ENCODE measurements at places on chromosomes 4 and X. TPM values are rescaled to one million over a fixed set of nuclear protein-coding genes. Genes with fewer than 3 reads are reported as not detected.
A peak's percentile ranks its signal among the peaks of the same experiment; 100 is the strongest.

DNA sequence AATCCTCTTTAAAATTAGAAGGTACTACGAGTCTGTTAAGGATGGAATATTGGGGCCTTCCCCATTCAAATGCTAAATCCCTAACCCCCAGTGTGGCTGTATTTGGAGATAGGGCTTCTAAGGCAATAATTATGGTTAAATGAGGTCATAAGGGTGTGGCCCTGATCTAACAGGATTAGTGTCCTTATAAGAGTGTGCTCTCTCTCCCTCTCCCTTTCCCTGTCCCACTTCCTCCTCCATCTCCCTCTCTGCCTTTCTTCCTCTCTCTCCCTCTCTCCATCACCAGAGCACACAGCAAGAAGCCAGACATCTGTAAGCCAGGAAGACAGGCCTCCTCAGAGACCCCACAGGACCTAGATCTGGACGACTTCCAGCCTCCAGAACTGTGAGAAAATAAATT lies 116.9 kb downstream of the COL25A1 start:
- DNase-seq = no peak

DNA sequence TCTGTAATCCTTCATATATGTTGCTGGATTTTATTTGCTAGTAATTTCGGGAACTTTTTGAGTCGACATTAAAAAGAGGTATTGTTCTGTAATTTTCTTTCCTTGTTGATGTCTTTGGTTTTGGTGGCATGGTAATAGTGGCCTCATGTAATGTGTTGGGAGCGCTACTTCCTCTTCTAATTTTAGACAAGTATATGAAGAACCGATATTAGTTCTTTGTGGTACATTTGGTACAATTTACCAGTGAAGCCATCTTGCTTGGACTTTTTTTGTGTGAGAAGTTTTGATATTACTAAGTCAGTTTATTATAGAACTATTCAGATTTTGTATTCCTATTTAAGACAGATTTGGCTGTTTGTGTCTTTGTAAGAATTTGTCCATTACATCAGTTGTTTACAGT lies 669.2 kb upstream of the AADAT start:
- no peak for DNase-seq

DNA sequence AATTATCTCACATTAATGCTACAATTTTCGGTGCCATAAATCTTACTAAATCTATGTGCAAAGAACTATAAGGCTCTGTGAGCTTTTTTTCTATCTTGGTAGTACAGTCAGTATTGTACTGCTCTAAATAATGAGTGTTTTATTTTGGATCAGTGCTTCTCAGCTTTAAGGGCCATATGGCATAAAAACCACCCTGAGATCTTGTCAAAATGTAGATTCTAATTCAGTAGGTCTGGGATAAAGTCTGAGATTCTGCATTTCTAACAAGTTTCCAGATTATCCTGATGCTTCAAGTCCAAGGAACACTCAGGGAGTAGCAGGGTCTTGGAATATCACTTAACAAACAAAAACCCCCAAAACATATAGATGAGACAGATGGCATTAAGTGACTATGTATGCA lies 486.5 kb downstream of the GRXCR1 start:
- DNase-seq = no peak

DNA sequence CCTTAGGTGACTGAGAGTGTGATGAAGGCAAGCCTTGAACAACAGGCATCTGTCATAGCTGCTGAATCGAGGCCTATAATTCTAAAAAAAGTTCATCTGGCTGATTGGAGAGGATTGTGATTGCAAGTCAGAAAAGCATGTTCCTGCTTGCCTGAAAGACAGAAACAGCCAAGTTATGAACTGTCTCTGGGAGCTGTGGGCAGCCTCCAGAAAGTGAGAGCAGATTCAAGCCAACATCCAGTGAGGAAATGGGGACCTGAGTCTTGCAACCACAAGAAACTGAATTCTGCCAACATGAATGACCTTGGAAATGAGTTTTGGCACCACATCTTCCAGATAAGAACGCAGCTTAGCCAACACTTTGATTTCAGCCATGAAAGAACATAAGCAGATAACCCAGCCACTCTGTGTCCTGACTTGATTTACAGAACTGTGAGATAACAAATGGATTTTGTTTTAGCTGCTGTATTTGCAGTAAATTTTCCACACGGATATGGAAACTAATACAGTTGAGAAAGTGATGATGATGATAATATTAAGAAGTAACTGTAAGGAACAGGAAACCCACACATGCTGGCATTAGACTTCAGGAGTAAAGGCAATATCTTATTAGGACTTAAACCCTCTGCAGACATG lies 240.3 kb upstream of the NDST3 start:
- no peak for DNase-seq

- DNase-seq = no peak
Measured at GRCh38 chr4:147518846-147519767, 38.2 kb downstream of the EDNRA start.

DNA sequence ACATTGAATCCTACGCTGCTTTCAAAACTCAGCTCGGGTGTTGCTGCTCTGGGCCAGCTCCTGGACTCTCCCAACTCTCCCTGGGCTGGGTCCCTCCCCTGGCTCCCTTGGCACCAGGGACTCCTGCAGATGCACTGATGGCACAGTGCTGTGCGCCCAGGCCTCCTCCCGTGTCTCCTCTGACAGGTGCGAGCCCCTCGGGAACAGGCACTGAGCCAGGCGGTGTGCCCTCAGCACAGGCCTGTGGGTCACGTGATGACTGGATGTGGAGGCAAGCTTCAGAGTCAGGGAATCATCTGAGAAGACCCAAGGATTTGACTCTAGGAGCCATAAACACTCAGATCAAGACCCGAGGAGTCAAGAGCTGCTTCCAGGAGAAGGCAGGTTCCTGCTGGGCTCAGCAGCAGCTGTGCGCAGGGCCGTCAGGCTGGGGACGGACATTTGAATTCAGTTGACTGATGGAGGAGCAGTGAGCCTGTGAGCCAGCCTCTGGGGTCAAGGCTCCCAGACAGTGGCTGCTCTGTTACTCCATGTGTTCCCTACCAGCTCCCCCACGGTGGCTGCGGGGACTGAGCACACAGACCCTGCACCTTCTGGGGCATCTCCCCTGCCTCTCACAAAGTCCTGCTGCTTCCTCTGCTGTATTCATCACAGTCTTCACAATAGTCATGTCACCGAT lies 33.0 kb downstream of the NAT8L start:
- no peak for DNase-seq

DNA sequence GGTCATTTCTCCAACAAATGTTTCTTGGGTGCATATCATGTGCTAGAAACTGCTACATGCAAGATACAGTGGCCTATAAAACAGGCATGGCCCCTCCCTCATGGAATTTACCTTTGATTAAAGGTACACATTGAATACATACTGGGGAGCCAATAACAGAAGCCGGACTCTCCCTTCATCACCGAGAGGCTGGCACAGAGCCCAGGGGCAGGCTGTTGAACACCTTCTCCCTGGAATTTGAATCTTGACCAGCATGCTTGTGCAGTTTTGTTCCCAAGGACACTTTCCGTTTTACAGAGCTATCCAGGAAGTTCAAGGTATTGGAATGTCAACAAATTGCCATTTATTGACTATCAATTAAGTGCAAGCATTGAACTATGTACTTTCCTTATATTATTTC lies 33.2 kb downstream of the PPARGC1A start:
- no peak for DNase-seq

- peak; percentile 72 for DNase-seq
Measured at GRCh38 chr4:148834804-148835631, 392.8 kb upstream of the NR3C2 start.

DNA sequence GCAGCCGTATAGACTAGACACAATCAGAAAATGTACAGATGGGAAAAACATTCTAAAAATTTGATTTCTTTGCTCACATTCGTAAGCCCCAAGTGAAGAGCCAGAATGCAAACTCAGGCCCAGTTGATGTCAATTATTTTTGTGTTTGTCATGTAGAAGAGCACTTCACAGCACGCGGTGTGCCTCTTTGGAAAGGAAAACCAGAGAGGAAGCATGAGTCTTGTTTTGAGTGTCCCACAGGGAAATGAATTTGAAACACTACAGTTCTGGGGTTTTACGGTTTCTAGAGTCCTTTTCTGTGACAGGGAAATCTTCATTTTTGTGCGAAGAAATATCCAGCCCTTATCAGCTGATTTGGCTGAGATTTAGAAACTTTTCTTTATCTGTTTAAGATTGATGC lies 554.6 kb upstream of the BOD1L1 start:
- no peak for DNase-seq

- peak; percentile 53 for DNase-seq
Measured at GRCh38 chr4:16759931-16760582, 138.4 kb downstream of the LDB2 start.

DNA sequence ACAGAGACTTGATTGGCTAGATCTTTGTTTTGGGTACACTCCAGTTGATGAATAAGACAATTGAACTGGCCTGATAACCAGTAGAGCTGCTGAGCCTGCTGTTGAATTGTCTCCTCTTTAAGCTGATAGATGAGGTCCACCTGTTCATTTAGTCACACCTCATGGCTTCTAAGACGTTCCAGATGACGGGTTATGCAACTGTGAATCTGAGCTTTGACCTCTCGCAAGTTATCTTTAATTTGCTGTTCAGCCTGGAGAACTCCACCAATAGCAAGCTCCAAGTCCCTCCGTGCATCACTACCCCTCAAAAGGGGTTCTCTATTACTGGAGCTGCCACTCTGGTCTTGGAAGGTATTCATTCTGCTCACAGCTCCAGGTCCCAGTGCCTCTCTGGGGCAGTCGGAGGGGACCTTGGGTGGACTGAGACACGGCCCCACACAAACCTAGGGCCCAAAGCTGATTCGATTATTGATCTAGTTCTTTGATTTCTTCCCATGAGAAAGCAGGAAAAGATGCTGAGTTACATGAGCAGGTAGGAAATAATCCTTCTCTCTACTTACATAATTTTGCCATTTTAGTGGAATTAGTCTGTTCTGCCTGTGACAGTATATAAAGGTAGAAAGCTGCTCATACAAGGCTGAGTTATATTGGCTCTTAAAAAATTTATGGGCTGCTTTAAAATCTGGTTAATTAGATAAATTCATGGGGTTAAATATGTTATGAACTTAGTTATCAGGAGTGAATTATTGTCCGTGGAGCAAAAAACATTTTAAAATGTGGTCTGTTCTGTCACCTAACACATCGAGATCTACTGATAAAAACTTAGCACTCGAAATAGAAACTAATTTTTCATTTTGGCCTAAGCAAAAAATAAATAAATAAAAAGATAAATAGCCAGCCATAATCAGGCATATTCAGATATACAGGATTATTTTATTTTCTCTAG lies 6.8 kb downstream of the MMAA start:
- DNase-seq = no peak

DNA sequence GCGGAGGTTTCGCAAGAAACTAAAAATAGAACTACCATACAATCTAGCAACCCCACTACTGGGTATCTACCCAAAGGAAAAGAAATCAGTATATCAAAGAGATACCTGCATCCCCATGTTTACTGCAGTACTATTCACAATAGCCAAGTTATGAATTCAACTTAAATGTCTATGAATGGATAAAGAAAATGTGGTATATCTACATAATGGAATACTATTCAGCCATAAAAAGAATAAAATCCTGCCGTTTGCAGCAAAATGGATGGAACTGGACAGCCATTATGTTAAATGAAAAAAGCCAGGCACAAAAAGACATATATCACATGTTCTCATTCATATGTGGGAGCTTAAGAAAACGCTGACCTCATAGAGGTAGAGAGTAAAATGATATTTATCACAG lies 65.3 kb downstream of the LCORL start:
- no peak for DNase-seq

- no peak for DNase-seq
Measured at GRCh38 chr4:146311238-146311970, 97.1 kb downstream of the REELD1 start.

GRCh38 chrX:152850465-152850864 lies 19.6 kb downstream of the NSDHL start:
- no peak for DNase-seq

GRCh38 chr4:90816754-90817153 lies 689.6 kb downstream of the CCSER1 start:
- DNase-seq = no peak

DNA sequence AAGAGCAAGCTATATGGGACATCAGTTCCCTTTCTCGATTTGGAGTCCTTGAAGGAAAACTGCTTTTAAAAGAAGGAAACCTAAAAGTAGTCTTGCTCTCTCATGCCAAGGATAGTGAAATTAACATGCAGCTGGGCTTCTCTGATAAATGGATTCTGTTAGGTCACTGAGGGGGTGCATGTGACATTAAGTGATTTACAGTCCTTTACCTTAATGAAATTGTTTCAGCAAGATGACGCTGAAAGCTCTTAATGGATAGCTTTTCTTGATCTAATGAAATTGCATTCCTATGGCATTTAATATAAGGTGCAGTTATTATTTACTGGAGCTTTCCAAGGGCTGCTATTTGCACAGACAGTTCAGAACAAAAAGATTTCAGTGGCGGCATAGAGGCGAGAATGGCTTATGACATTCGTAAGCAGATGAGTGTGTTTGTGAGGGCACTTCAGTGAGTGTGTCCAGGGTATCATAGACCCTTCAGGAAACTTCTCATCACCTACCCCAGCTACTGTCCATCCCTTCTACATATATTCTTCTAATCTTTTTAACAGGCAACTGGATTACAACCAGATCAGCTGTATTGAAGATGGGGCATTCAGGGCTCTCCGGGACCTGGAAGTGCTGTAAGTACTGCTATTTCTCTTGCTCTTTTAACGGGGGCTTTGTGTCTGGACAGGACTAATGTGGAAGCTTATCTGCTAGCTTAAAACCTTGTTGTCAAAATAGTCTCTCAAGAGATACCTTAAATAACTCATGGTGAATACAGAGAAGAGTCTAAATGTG lies 219.9 kb upstream of the PACRGL start:
- DNase-seq = no peak

- DNase-seq = no peak
Measured at GRCh38 chrX:125131164-125131563, 188.5 kb upstream of the TEX13C start.

- DNase-seq = no peak
Measured at GRCh38 chr4:4420421-4420820, 33.5 kb downstream of the NSG1 start.

GRCh38 chr4:130028552-130028951 lies 932.6 kb downstream of the C4orf33 start:
- DNase-seq = no peak

GRCh38 chrX:53476371-53476770 lies 42.2 kb upstream of the HSD17B10 start:
- DNase-seq = no peak

GRCh38 chr4:150010525-150011126 lies 67.6 kb upstream of the DCLK2 start:
- DNase-seq = peak; percentile 32

GRCh38 chr4:2412534-2412884 lies 5.9 kb downstream of the ZFYVE28 start:
- no peak for DNase-seq

BST1 gene
- polyA plus RNA-seq = 21.0 TPM

XAGE3 gene
- polyA plus RNA-seq = not detected

CTAG2 gene
- not detected for polyA plus RNA-seq

PAGE4 gene
- not detected for polyA plus RNA-seq

KIT gene
- 11.7 TPM for polyA plus RNA-seq

DMP1 gene
- not detected for polyA plus RNA-seq

ZNF141 gene
- 4.6 TPM for polyA plus RNA-seq

FGB gene
- 11.6 TPM for polyA plus RNA-seq

GNRHR gene
- not detected for polyA plus RNA-seq

TNIP3 gene
- polyA plus RNA-seq = not detected

ESX1 gene
- polyA plus RNA-seq = not detected

All from urinary bladder (tissue), 4 donors.